MG63 (cell line): ENCODE measurements at places on chromosomes 7 and 10.

- DNase-seq = peak; percentile 51
These were observed 91.2 kb upstream of the PAX2 start for GRCh38 chr10:100653957-100654781.

DNA sequence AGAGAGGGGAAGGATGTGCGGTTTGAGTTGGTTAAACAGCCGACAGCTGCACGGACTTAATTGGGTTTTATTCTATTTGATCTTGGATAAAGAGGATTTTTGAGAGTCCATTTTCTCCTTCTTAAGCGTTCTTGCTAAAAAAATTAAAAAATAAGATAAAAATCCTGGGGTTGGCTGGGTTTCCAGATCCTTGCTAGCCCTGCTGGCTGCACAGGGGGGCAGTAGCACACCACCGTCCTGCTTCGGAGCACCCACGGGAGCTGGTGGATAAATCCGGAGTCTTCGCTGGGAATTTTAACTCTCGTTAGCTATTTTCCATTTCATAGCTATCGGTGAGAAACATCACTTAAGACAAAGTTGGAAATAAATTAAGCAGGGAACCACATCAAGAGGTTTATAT lies 792.0 kb downstream of the TYW1 start:
- no peak for DNase-seq

DNA sequence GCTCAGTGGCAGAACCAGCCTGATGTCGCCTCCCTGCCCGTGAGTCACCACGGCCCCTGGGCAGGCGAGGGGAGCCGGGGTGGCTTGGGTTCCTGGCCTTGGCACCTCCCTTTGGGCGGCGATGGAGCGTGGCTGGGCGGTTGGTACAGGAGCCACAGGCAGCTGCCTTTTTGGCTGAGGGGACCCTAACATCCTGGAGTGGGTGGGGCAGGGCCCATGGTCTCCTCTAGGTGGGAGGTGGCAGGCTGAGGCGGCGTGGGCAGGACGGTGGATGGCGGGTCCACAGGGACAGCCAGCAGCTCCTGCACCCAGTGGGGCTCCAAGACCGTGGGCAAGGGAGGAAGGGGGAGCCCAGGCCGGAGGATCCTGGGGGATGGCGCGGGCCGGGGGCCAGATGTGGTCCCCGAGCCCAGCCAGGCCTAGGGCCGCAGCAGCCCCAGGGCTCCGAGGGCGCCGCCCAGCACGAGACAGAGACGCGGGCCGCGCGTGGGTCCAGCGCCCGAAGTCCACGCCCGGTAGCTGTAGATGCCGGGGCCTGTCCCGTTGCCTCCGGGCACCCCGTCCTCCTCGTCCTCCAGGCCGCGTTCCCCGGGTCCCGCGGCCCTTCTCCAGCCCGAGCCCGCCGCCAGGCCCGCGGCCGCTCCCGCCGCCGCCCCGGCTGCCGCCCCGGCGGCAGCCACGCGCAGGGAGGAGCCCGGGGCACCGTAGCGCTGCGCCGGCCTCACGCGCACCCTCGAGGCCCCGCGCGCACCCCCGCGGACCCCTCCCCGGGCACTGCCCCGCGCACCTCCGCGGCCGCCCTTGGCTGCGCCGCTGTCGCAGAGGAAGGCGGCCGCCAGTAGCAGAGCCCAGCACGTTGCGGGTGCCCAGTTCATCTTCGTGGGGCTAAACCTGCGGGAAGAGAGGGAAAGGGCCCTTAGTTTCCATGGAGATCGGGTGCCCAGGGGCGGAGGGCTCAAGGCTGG lies 1.3 kb downstream of the SPRN start:
- no peak for DNase-seq

DNA sequence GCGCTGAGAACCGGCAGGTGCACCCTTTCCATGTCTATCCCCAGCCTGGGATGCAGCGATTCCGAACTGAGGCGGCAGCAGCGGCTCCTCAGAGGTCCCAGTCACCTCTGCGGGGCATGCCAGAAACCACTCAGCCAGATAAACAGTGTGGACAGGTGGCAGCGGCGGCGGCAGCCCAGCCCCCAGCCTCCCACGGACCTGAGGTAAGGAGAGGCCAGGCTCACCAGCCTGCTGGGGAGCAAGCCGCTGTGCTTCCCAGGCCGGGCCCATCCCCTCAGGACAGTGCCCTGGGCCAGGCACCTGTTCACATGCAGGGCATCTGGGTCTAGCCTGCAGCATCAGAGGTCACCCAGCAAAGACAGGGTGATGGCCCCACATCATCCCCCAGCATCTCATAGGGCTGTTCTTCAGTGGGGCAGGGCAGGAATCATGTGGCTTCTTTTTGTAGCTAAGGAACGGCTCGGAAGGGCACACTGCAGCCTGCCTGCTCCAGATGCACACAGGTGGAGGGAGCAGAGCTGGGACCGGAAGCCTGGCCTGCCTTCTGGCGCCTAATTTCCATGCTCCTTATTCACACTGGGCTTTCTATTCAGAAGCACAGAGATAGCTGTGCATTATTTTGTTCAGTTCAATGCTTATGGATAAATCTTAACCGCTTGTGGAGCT lies 18.9 kb downstream of the BAG3 start:
- no peak for DNase-seq

DNA sequence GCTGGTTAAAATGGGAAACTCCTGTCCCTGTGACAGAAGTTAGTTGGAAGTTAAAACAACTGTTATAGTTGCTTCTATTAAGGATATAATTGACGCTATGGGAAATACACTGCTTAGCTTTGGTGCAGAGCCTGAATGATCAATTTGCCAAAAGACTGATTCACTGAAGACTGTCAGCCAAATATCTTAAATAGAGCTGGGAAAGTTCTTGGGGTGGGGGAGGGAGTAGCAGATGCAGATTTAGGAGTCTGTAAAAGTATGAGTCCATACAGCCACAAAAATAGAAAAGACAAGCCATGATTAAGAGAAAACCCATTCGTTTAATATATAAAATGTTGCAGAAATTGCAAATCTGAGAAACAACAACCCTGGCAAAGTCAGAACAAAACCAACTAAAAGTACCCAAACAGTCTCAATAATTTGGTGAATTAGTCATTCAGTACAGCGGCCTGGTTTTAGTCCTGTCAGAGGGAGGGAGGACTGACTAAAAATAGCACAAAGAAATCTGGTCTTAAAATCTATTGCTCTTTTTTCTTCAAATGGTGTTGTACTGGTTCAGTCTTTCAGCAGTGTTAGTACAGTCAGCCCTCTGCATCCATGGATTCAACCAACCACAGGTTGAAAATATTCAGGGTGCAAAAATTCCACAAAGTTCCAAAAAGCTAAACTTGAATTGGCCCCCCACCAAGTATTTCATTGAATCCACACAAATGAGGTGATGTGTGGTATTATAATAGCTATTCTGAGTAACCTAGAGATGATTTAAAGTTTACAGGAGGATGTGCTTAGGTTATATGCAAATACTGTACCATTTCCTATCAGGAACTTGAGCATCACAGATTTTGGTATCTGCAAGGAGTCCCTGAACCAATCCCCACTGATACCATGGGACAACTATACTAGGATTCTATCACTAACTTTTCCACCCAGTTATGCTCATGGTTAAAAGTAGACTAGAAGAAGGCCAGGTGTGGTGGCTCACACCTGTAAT lies 30.0 kb downstream of the STK17A start:
- DNase-seq = peak; percentile 24
